Stimulated activated CD8-positive, alpha-beta memory T cell treated with anti-CD3 and anti-CD28 coated beads, Interleukin-15, amount 100 ng/mL, for 1 hour (primary cell): ENCODE measurements at places on chromosomes 5 and 9.

DNA sequence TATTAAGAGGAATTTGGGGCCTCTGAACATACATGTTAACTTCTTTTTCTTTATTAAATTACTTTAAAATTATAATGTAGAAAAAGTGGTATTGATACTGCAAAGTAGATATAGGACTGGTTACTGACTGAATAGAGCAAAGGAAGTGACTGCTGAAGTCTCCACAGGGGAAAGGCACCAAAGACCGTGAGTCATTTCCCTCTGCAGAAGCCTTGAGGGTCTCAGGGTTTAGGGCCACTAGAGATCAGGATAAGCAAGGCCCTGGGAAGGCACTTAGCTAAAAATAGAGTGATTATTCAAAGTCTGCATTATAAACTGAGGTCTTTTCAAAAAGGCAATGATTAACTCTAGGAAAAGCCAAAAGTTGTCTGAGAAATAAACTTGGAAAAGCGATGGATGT, 44.7 kb upstream of the ITGA1 start:
- no peak for DNase-seq

DNA sequence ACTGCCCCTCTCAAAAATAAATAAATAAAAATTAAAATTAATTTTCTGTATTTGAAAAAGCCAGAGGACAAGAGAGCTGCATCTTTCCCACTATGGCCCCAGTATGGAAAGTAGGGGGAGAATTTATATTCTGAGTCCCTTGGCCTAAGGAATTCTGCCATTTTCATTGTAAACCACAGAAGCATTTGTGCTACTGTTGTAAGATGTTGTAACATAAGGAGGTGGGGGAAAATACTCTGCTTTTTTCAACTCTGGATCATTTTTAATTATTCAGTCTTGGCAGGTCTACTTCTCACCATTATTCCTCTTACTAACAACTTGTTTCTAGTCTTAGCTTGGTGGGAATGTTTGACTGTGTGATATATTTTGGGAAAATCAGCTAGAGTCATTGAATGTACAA, 52.3 kb upstream of the APC start:
- DNase-seq: no peak

- no peak for DNase-seq
Observed at GRCh38 chr9:91589101-91589553, 165.5 kb upstream of the NFIL3 start.

DNA sequence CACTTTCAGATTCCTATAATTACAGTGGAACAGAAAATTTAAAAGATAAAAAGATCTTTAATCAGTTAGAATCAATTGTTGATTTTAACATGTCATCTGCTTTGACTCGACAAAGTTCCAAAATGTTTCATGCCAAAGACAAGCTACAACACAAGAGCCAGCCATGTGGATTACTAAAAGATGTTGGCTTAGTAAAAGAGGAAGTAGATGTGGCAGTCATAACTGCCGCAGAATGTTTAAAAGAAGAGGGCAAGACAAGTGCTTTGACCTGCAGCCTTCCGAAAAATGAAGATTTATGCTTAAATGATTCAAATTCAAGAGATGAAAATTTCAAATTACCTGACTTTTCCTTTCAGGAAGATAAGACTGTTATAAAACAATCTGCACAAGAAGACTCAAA, 29.5 kb downstream of the ZFYVE16 start:
- DNase-seq: no peak

DNA sequence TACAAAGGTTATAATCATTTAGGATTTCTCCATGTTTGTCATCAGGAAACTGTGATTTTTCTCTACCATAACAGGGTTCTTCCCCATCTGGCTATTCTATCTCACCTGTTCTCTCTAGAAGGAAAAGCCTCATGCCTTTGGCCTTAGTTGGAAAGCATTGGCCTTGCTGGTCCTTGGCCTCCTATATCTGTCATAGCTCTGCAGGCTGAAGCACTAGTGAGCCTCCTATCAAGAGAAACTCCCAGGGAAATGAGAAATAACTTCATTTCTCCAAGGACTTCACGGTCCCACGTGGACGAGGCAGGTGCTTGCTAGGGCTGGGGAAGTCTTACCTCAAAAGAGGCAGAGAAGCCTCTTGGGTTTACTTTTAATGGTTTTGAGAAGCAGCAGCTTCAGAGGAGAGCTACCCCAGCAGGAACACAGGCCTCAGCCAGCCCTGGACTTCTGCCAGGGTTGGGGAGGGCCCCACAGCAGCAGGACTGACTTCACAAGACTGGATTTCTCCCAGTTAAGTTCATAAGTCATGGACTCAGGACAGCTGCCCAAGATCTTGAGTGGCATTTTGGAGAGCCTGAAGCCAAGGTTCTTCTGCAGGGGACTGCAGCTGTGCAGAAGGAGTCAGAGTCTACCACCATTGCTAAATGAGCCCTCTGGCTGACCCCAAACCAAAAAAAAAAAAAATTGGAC, 15.8 kb upstream of the PSAT1 start:
- DNase-seq: no peak

GRCh38 chr5:127961006-127961762, 122.4 kb upstream of the SLC12A2 start:
- no peak for DNase-seq

DNA sequence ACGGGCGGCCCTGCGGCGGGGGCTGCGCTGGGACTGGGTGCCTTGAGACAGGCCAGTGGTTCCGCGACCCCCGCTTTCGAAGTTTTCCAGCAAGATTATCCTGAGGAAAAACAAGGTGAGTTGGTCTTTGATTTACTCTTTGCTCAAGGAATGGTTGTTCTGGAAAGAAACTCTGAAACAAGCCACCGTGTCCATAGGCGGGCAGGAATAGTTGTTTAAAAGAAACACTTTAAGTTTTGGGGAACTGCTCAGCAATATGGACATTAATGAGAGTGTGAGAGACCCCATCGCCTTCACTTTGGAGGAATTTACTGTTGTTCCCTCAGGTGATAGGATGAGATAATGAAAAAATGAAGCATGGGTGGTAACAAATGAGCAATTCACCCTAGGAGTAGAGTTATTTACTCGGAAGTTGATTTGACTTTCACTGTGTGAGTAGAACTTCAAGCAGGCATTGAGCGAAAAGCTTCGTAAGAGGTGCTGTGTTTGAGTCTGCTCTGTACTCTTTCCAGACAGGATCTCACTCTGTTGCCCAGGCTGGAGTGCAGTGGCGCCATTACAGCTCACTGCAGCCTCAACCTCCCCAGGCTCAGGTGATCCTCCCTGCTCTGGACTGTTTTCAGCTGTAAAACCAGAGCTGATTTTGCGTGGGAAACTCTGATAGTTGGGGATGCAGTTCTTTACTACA, 1.1 kb downstream of the DMRTA1 start:
- DNase-seq: no peak

- DNase-seq: no peak
Observed at GRCh38 chr5:32275396-32275741, 37.4 kb downstream of the MTMR12 start.

DNA sequence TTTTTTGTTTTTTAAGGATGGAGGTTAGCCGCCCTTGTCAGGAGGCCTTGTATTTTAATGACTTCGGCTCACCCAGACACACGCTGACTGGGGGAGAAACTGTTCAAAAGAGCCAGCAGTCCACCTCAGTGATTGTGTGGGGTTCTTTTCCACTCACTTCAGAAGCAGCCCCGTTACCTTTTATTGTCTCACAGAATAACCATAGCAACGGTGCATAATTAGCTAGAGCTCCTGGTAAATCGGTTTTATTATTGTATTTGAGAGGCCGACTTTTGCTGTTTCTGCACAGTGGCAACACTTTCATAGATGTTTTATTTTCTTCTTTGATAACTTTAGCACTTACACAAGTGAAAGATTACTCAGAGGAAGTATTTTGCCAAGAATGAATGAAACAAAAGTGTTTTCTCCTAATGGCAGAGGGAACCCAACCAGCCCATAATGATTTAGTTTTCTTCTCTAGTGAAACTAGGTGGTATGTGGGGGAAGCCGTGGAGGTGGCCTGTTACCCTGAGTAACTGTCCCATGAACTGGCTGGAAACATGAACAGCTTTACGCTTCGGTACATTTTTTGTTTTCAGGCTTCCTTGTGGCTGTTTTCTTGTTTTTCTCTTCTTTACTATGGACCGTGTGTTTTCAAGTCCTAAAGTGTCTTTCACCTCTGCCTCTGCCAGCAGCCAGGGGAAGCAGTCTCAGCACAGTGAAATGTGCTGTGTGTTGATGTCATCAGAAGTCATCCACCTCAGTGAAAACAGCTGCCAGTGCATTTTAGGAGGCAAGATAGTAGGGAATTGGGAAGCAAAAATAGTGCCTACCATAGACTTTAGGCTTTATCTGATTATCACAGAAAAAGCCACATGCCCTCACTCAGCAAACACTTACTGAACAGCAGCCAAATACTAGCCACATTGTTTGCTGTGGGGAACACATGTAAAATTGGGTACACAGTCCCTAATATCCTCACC, 414.7 kb downstream of the KDM4C start:
- no peak for DNase-seq

DNA sequence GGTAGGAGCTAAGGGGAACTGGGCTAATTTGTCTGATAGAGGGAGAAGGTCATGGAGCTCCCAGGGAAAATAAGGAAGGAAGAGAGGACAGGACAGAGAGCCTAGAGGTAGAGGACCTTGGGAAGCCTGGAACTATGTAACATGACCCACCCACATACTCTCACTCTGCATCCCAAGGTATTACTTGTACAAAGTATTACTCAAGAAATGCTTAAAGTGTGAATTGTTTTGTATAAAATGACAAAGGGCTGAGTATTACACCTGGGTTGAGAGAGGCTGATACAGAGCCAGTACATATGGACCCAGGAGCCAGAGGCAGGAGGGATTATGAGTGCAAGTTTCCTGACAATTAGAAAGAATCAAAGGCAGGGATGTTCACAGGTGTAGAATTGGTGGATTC, 80.5 kb upstream of the ANKRD55 start:
- DNase-seq: no peak

DNA sequence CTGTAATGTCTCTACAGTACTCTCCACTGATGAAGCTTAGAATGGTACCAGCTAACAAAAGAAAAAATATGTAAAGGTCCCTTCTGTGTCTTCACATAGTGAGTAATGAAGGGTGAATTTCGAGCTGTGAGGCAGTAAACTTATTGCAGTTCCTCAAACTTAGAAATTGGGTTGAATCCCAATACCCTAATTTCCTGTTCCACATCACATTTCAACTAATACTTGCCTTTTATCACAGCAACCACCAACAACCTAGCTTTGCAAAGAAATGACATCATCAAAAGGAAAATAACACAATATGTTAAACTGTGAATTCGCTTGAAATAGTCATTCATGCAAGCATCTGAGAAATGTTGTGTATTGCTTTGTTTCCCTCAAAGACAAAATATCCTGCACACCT, 9.4 kb upstream of the TNFAIP8 start:
- no peak for DNase-seq

DNA sequence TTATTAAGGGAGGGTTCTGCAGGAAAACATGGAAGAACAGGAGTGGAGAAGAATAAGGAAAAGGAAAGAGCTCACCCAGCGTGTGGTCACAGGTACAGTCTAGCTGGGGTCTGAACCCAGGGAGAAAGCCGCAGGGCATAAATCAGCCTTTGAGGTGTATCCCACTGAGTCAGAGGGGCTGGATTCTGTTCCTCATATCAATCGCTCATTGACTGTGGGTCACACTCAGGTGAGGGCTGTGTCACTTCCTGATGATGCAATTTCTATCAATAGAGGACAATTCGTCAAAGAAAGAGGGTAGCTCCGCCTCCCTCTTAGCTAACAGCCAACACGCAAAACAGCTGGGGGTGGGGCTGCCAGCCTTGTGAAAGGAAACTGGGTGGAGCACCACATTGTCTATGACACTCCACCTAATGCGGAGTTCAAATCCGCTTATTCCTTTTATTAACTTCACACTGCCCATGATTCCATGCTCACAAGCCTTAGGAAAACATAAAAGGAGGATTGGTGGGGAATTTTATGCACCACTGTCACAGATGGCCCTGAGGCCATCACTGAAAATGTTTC, 176.2 kb downstream of the ICE1 start:
- no peak for DNase-seq

DNA sequence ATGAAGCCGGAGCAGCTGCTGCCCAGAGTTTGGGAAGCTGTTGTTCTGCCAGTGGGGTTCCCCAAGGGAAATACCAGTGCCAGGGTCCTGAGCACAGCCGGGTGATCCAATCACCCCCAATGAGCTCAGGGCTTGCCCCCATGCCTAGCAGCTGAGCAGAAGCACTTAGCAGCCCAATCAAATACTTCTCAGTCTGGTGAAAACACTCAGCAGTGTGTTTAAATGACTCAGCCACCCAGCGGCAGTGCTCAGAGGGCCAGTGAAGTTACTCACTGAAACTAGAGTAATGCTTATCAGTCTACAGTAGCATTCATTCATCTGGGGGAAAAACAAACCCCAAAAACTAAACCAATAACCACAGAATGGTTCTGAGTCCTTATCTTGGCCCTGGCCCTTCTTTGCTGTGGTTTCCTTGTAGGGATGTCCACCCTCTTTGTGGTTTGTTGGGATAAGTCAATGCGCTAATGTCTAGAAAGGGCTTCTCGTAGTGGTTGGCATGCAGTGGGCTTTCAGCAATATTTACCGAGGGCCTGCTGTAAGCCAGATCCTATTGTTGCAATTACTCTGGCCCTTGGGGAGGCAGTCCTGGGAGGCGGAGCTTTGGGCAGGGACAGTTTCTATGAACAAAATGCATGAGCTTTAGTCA, 43.1 kb downstream of the LHX2 start:
- DNase-seq: no peak

- no peak for DNase-seq
Observed at GRCh38 chr9:77218612-77219011, 41.3 kb downstream of the VPS13A start.

DNA sequence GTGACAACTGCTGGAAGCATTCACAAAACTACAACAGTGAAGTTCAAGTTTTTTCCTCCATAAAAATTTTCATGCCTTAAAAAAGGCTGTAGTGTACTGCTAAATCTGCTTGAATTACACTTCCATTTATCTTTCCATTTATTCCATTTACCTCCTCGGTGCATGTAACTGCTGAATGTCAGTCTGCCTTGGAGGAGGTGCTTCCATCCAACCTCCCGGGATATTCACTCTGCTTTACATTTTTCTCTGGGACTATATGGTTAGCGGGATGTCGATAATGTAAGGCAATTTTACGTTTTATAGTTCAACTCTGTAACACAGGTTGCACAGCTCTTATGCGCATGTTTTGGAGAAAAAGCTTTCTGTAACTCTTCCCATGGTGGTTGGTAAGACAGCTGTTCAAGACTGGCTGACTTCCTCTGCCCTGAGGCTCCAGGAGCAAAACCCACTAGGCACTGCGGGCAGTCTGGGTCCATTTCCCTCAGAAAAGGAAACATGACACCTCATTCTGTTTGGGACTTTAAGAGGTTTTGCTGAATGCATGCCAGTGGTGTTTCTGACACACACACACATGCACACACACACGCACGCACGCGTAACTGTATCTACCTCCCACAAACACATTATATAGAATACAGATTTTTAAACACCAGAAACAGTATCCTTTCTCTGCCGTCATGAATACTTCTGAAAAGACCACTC, 66.1 kb downstream of the SPTLC1 start:
- DNase-seq: no peak
